HepG2 (cell line): ENCODE measurements at places on chromosomes 2 and 18. TPM values are rescaled to one million over a fixed set of nuclear protein-coding genes. Genes with fewer than 3 reads are reported as not detected.

TRABD2A gene
- 0.36 TPM in 1 of 2 replicates, not detected in the other for total RNA-seq

IL1B gene
- not detected in 2 replicates for total RNA-seq

GAREM1 gene
- 2.9 TPM in 2 replicates for total RNA-seq

PPP1R1C gene
- total RNA-seq: 1.5 and 2.4 TPM in 2 replicates

C2orf66 gene
- total RNA-seq: not detected in 2 replicates

FAM124B gene
- not detected in 2 replicates for total RNA-seq

C2orf81 gene
- total RNA-seq: 0.13 and 0.15 TPM in 2 replicates

INPP5D gene
- total RNA-seq: 17.7 and 18.0 TPM in 2 replicates

AQP12B gene
- total RNA-seq: not detected in 2 replicates
